ENCODE measurements at places on chromosomes 3 and 15.

DNA sequence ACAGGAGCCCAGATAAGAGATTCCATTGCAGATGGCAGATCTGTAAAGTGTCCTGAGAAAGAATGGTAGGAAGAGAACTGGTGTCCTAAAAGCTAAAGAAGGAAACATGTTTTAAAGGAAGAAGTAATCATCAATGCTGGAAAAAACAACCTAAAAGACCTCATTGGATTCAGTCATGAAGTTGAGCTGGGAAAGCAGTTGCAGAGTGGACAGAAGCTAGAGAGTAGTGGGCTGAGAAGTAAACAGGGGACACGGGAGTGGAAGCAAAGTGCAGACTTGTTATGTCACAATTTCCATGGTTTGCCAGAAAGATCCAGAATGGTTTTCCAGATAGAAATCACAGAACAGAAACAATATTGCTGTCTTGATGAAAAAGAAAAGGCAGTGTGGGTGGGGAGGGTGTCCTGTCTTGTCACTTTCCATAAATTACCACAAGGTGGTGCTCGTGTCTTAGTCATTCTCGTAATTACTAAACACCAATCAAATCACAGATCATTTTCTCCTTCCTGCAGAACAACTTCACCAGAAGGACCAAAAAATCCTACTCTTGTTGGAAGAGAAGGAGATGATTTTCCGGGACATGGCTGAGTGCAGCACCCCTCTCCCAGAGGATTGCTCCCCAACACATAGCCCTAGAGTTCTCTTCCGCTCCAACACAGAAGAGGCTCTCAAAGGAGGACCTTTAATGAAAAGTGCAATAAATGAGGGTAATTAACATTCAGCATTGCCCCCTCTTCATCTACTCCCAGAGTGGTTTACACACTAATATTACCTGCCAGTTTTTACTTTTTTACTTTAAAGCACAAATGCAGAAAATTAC lies 64.5 kb downstream of the KLHL25 start:
- no peak for DNase-seq

- no peak for DNase-seq
Measured at GRCh38 chr3:119175872-119176756, 2.7 kb downstream of the UPK1B start.

- no peak for DNase-seq
Measured at GRCh38 chr3:32303399-32303747, 64.9 kb downstream of the CMTM8 start.

- DNase-seq, result no peak
Measured at GRCh38 chr3:5264896-5265770, 77.6 kb downstream of the EDEM1 start.

GRCh38 chr3:151896246-151897012 lies 23.0 kb downstream of the SUCNR1 start:
- DNase-seq, result no peak

- no peak for DNase-seq
Measured at GRCh38 chr15:56208641-56209155, 35.0 kb downstream of the RFX7 start.

DNA sequence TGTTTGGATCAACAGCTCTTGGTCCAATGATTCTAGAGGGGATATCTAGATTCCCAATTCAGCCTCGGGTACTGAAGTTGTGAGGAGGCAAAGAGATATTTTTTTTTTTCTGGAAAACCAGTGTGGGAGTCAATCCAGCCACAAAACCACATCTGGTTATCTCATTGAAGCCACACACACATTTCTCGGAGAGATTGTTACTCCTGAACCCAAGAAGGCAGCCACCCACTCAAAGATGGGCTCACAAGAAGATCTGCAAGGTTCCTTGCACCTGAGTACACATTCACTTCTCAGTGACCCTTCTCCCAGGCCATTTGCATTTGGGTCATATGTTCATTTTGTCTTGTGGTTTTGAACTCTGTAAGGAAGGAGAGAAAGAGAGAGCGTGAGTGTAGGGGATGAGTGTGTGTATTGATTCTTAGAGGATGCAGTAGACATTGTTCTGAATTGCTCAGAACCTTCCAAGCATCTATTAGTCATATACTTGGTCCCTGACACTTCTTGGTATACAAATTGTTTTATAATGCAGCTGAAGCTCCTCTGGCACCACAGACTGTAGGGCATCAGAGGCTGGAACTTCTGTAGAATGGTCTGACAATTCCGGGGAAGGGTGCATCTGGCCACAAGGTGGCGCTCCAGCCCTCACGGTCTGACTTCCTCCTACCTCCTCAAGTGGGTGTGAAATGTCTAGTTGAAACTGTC lies 39.3 kb upstream of the TRA2B start:
- no peak for DNase-seq

GRCh38 chr3:32556332-32556731 lies 14.3 kb downstream of the DYNC1LI1 start:
- DNase-seq, result no peak

DNA sequence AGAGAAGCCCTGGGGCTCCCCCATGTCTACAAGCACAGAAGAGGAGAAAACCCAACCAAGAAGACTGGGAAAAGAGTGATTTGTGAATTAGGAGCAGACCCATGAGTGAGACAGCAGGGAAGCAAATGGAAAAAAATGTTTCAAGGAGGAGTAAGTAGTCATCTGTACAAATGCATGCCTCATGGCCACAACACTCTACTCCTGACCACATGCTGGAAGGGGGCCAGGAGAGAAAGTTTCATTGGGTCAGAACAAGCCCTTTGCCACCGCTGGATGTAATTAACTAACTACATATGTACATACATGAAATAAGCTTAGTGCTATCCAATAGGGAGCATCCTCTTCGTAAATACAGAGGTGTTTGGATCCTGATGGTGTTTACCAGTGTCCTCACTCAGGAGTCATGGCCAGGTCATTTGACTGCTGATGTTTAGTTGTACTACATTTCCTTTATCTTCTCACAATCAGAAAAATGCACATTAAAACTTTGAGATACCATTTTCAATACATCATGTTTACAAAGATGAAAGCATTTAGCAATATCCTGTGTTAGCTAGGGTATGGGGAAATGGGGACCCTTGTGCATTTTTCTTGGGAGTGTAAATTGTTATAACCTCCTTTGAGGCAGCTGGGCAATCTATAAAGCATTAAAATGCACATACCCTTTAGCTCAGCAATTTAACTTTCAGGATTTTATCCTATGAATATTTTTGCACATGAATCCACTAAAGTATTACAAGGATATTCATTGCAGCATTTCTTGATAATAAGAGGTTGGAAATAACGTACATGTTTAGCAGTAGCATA lies 27.1 kb downstream of the CLRN1 start:
- DNase-seq, result peak; percentile 77

GRCh38 chr3:43218156-43218555 lies 68.2 kb upstream of the SNRK start:
- DNase-seq, result no peak

- no peak for DNase-seq
Measured at GRCh38 chr3:173652093-173652492, 254.5 kb downstream of the NLGN1 start.

DNA sequence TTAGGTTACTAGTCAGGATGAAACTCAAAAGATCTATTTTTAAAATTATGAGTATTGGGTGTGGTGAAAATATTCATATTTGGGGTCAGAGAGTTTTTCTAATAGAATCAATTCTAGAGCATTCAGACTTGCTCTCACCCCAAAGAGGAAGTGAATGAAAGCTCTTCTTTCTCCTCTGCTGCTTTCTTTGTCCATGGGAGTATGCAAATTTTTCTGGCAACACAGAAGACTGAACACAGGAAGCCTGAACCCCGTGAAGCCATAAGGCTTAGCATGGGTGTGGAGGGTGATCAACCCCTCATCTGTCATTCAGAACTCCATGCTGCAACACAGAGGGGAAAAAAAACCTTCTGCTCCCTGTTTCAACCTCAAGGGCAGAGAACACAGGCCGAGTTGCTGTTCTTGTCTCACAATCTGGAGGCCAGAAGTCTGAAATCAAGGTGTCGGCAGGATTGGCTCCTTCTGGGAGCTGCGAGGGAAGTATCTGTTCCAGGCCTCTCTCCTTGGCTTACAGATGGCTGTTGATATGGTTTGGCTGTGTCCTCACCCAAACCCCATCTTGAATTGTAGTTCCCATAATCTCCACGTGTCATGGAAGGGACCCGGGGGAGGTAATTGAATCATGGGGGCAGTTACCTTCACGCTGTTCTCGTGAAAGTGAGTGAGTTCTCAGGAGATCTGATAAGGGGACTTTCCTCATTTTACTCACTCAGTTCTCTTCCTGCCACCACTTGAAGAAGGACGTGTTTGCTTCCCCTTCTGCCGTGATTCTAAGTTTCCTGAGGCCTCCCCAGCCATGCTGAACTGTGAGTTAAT lies 33.7 kb upstream of the CD47 start:
- no peak for DNase-seq

DNA sequence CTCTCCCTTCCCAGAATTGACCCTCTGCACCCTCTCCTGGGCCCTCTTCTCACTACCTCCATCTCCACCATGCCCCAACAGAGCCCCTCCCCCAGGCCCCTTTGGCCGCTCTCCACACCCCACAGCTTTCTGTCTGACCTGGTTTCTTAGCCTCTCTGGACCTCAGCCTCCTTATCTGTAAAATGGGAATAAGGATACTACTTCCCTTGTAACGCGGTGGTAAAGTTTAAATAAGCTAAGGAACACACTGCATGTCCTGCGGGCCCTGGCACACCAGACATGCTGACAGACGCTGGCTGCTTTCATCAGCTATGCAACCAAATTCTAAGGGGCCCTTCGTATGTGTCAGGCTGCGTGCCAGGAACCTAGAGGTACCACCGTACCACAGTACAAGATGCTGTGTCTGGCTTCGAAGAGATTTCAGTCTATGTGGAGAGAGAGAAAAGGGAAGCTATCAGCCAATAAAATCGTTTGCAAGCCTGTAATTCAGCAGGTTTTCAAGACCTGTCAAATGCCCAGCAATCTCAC lies 777 bp upstream of the SLC51A start:
- no peak for DNase-seq

DNA sequence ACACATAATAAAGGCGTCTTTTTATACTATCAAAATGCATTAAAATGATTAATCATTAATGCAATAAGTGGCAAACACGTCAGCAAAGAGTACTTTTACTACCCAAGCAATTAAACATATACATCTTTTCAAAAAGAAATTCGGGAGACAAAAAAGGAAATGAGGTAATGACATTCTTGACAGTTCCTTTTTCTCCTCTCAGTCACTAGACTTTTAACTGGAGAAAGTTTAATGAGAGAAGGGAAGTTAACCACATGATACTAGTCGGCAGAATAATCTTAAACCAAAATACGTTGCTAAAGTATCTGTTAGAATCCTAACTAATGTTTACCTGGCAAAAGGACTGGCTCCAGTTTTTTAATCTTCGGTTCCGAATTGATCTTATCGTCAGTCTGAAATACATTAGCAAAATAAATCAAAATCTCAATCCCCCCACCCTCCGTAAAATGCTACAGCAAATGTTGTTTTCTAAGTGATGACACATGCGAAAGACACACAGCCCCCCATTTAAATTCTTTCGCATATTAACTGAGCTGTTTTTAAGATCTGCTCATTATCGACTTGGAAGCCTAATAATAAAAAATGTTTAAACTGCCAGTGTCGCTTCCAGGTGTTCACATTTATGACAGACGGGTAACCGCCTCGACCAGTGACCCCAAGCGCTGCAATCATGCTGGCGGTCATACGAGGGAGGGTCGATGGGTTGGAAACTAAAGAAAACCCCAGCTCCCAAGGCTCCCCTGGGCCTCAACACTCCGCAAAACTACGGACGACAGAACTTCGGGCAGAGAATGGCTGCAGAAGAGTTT lies 778 bp downstream of the MTMR10 start:
- no peak for DNase-seq

DNA sequence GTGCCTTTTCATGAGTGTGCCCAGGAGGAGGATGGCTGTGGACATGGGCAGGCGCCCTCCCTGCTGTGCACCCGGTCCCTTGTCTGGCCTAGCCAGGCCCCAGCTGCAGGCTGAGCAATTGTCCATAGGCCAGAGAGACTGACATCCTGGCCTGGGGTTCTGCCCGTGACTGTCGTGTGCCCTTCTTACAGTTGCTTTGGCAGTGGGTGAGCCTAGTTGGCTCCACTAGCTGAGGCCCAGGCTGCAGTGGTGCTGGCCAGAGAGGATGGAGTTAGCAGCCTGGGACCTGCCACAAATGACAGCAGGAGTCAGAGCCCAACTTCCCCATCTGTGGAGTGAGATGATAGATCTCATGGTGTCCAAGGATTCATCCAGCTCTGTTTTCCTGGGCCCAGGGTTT lies 9.0 kb upstream of the CHRNB4 start:
- no peak for DNase-seq

- peak; percentile 43 for DNase-seq
Measured at GRCh38 chr3:177746337-177746933, 549.2 kb upstream of the TBL1XR1 start.

- no peak for DNase-seq
Measured at GRCh38 chr3:106036696-106037095, 167.9 kb upstream of the CBLB start.

DNA sequence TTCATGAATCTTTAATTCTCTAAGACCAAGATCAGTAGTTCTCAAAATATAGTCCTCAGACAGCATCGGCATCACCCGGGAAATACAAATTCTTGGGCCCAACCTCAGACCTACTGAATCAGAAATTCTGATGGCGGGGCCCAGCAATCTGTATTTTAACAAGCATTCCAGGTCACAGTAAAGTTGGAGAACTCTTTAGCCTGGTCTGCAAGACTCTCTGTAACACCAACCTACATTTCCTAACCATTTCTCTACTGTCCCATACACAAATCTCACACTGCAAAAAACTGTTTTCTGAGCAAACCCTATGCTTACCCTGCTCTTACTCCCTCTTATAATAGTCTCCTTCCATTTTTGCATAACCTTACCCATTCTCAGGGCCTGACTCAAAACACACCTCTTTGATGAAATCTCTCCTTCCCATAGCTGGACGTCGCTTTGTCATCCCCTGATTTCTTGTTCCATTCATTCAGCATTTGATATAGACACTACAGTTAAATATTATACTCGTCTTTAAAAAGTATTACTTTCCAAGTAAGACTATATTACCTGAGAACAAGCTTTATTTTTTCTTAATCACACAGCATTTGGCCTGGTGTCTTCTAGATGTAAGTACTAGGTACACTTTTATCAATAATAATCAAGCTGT lies 83.3 kb upstream of the MYO5C start:
- no peak for DNase-seq

GRCh38 chr15:46858150-46858549 lies 859.2 kb upstream of the SEMA6D start:
- DNase-seq, result no peak

DNA sequence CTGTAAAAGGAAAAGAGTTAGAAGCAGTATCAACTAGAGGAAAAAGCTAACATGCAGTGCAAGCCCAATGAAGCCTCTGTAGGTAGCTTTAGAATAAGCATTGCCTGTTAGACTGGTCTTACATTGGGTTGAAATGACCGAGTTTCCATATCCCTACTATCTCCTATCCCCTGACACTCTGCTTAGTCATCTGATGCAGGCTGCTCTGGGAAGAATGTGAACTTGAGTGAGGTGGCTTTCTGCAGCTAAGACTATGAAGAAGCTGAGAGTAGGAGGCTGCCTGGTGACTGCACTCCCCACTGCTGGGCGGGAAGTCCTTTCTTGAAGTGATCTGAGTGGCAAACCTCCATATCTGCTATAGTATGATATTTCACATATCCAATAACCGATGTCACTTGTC lies 64.7 kb downstream of the OXSM start:
- DNase-seq, result no peak

- DNase-seq, result peak; percentile 55
Measured at GRCh38 chr15:24772686-24773373, 97.3 kb downstream of the NPAP1 start.

GRCh38 chr3:28677581-28677980 lies 329.0 kb upstream of the AZI2 start:
- DNase-seq, result no peak

All from fibroblast of skin of left biceps (primary cell).